Type B pancreatic cell (in vitro differentiated cells): ENCODE measurements at places on chromosomes 1 and 21. TPM values are rescaled to one million over a fixed set of nuclear protein-coding genes. Genes with fewer than 3 reads are reported as not detected.

Gene F3
- total RNA-seq: 102 and 207 TPM in 2 replicates

DNA sequence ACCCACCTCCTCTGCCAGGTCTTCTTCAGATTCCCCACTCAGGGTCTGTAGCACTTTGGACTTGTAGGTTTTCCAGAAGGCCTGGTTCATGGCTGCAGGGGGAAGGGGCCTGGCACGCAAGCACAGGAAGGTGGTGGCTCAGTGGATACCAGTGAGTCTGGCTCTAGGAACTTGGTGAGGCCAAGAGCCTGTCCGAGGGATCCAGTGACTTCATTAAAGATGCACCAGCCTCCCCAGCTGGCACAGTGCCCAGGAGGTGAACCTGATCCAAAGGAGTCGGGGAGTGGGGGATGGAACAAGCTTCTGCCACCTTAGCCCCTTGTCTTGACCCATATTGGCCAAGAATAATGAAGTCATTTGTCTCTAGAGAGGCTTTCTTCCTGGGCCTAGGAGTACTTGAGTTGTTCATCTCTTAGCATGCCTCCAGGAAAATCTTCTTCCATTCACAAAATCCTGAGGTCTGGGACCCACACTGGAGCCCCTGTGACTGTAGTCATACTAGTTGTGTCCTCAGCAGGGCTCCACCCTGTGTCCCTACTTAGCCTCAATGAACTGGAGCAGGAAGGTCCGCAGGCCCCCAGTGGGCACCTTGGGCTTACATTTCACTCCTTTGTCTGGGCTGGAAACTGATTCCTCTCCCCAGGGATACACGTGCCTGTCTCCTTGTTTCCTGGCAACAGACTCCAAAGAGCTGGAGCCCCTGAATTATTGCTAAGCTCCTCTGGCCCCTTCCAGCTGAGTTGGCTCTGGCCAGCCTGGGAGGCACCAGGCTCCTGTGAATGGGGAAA lies at the start of gene C1orf232:
C1orf232 (minus strand) TSS at position 554 of the 788 bp plus-strand sequence; CDS start at position 90, 464 bp downstream.
- H3K4me3 ChIP-seq: peak within 1 kb of the TSS; percentile 90
- peak within 1 kb of the TSS; percentile 90 for H3K27ac ChIP-seq
- peaks cover 26% of the 10 kb centered on the region for H3K4me1 ChIP-seq
- DNase-seq: no peak

Gene ADORA3
- not detected in 2 replicates for total RNA-seq

GRCh38 chr1:63874278-63874880 lies 100.6 kb downstream of the ROR1 start:
- peaks cover 47% of the 10 kb centered on the region for H3K4me1 ChIP-seq
- no peak for DNase-seq
- H3K4me3 ChIP-seq: no peak overlapping the region
- H3K36me3 ChIP-seq: peaks cover 4% of the 10 kb centered on the region
- no peaks in the 10 kb centered on the region for H3K27me3 ChIP-seq

- H3K27ac ChIP-seq: peak overlapping the region; percentile 22
- no peaks in the 10 kb centered on the region for H3K36me3 ChIP-seq
- peaks cover 37% of the 10 kb centered on the region for H3K4me1 ChIP-seq
- DNase-seq: no peak
Measured at GRCh38 chr1:178651742-178652141, 73.3 kb upstream of the RALGPS2 start.

Gene SPRR3
- 155 and 164 TPM in 2 replicates for total RNA-seq

GRCh38 chr1:18927654-18928272 lies 25.4 kb upstream of the ALDH4A1 start:
- no peak for DNase-seq
- H3K27me3 ChIP-seq: peaks cover 3% of the 10 kb centered on the region
- no peak overlapping the region for H3K4me3 ChIP-seq
- H3K4me1 ChIP-seq: peaks cover 32% of the 10 kb centered on the region
- peak overlapping the region; percentile 65 for H3K27ac ChIP-seq

GRCh38 chr1:63929106-63929478 lies 155.3 kb downstream of the ROR1 start:
- H3K27ac ChIP-seq: no peak overlapping the region
- no peaks in the 10 kb centered on the region for H3K36me3 ChIP-seq
- peaks cover 21% of the 10 kb centered on the region for H3K4me1 ChIP-seq
- no peaks in the 10 kb centered on the region for H3K27me3 ChIP-seq

- peaks cover 4% of the 10 kb centered on the region for H3K36me3 ChIP-seq
- H3K4me1 ChIP-seq: peaks cover 17% of the 10 kb centered on the region
- no peaks in the 10 kb centered on the region for H3K27me3 ChIP-seq
- H3K4me3 ChIP-seq: no peak overlapping the region
- no peak for DNase-seq
Measured at GRCh38 chr1:56310945-56311344, 268.4 kb downstream of the PLPP3 start.

Gene RWDD3
- 17.0 and 19.8 TPM in 2 replicates for total RNA-seq

GRCh38 chr21:45192332-45192731 lies 95.4 kb downstream of the POFUT2 start:
- H3K27ac ChIP-seq: no peak overlapping the region
- H3K27me3 ChIP-seq: no peaks in the 10 kb centered on the region
- peaks cover 58% of the 10 kb centered on the region for H3K36me3 ChIP-seq

DNA sequence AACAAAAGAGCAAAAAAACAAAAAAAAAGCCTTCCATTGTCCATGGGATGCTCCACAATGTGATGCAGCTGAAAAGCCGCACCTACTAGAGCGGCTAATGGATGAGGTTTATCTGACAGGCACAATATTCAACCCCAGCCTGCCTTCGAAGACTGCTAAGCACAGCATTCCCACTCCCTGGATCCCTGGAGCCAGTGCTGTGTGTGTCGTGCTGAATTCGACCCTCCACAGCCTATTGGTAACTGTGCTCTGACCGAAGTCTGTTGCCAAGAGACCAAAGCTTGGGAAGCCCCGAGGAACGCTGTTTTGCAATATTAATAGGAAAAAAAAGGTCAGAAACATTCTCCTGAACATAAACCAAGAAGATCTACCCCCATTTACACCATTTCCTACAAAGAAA lies 57.2 kb upstream of the PUM1 start:
- H3K27me3 ChIP-seq: no peaks in the 10 kb centered on the region
- no peak overlapping the region for H3K27ac ChIP-seq
- no peaks in the 10 kb centered on the region for H3K36me3 ChIP-seq
- no peak for DNase-seq
- no peak overlapping the region for H3K4me3 ChIP-seq
- peaks cover 13% of the 10 kb centered on the region for H3K4me1 ChIP-seq

DNA sequence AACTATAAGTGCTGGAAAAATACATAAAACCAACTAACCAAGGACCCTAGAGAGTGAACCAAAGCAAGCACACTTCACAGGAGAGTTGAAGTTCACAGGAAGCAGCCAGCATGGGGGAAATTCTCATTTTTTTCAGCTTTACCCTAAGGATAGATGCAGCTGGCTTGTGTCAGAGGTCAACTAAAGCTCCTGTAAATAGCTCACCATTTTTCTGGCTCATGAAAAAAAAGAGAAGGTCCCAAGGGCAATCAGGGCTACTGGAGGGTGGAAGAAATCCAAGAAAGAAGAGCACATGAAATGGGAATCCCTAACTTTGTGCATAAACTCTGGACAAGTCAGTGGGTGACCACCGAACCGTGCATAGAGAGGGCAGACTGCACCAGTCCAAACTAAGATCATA lies 58.3 kb downstream of the KCNJ15 start:
- H3K36me3 ChIP-seq: no peaks in the 10 kb centered on the region
- no peak overlapping the region for H3K27ac ChIP-seq
- no peak overlapping the region for H3K4me3 ChIP-seq
- no peaks in the 10 kb centered on the region for H3K27me3 ChIP-seq

DNA sequence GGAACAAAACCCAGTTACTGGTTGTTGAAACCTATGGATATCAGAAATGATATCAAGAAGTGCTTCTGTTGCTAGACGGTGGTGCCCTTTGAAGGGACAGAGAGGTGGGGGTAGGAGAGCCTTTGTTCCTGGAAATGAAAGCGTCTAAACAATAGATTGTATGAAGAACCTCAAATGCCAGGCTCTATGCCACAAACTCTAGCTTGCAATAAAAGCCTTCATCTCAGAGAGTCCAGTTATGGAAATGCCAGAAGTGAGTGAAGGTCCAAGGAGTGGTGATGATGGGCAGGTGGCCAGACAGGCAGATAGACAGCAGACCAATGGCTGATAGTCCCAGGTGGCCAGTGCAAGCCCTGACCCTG lies 414.1 kb upstream of the PROX1 start:
- peaks cover 9% of the 10 kb centered on the region for H3K27me3 ChIP-seq
- H3K4me3 ChIP-seq: no peak overlapping the region
- no peak overlapping the region for H3K27ac ChIP-seq
- peaks cover 4% of the 10 kb centered on the region for H3K36me3 ChIP-seq
- no peak for DNase-seq

Gene PRAMEF12
- total RNA-seq: not detected in 2 replicates

Gene SPRR1B
- 93.7 and 274 TPM in 2 replicates for total RNA-seq

Gene C1QC
- total RNA-seq: not detected in 2 replicates

DNA sequence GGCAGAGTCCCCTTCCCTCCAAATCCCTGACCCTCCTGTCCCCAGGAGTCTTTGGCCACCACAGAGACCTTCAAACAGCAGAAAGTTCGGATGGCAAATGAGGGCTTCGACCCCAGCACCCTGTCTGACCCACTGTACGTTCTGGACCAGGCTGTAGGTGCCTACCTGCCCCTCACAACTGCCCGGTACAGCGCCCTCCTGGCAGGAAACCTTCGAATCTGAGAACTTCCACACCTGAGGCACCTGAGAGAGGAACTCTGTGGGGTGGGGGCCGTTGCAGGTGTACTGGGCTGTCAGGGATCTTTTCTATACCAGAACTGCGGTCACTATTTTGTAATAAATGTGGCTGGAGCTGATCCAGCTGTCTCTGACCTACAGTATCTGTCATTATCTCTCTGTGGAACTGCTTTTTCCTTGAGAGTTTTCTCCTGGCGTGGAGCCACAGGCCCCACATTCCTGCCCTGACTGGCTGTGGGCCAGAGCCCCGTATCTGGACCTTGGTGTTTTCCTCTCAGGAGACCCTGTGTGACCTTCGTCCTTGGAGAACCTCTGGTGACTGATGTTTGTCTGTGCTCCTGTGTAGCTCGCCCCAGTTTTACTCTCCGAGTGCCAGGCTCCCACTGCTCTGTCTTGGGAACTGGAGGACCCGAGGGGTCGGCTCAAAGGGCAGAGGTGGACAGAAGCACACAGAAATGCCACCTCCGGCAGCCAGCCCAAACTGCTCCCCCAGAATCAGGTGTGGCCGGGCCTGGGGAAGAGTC lies 4.8 kb downstream of the SLC27A3 start:
- peak overlapping the region; percentile 29 for H3K27ac ChIP-seq
- no peaks in the 10 kb centered on the region for H3K36me3 ChIP-seq
- H3K27me3 ChIP-seq: no peaks in the 10 kb centered on the region
- peaks cover 17% of the 10 kb centered on the region for H3K4me1 ChIP-seq

Gene CHI3L2
- 0.72 and 3.4 TPM in 2 replicates for total RNA-seq

GRCh38 chr1:1137256-1138045 lies 21.6 kb upstream of the C1orf159 start:
- no peak overlapping the region for H3K27ac ChIP-seq
- DNase-seq: no peak
- H3K4me1 ChIP-seq: peaks cover 5% of the 10 kb centered on the region
- no peaks in the 10 kb centered on the region for H3K36me3 ChIP-seq
- no peak overlapping the region for H3K4me3 ChIP-seq

DNA sequence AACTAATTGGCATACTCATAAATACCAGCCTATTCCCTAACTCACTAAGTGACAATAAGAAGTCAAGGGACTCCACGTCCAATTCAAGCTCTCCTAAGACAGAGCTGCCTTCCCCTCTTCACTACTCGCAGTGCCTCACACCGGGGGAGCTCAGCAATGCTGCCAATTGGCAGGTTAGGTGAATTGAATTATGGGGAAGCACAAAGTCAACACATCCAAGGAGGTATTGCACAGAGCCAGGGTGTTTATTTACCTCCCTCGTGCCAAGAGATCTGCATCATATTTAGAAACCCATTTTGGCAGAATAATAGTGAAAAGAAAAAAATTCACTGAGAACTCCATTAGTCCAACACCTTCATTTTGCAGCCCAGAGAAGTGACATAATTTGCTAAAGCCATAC lies 20.4 kb upstream of the TNR start:
- H3K4me1 ChIP-seq: no peaks in the 10 kb centered on the region
- peaks cover 4% of the 10 kb centered on the region for H3K27me3 ChIP-seq
- H3K36me3 ChIP-seq: no peaks in the 10 kb centered on the region

- H3K27me3 ChIP-seq: no peaks in the 10 kb centered on the region
- peaks cover 19% of the 10 kb centered on the region for H3K4me1 ChIP-seq
- H3K36me3 ChIP-seq: peaks cover 4% of the 10 kb centered on the region
- H3K4me3 ChIP-seq: peak overlapping the region; percentile 88
Measured at GRCh38 chr1:11680270-11681070, 478 bp downstream of the MAD2L2 start.

DNA sequence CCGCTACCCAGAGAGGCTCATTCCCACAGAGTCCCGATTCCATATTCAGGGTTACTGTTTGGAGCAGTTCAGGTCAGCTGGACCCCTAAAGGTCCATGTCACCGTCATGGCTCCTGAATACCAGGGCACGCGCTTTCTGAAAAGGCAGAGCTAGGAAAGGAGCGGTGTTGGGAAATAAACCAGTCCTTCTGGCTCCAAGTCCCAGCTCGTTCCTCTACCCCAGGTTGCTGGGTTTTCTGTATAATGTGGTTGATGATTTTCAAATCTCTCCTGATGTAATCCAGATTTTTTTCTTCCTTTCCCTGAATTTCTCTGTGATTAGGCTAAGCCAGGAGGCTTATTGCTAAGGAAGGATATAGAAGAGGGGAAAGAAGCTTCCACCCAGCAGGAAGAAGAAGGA lies 14.0 kb upstream of the PKP1 start:
- no peaks in the 10 kb centered on the region for H3K4me1 ChIP-seq
- peaks cover 35% of the 10 kb centered on the region for H3K27me3 ChIP-seq
- no peak overlapping the region for H3K4me3 ChIP-seq
- H3K36me3 ChIP-seq: no peaks in the 10 kb centered on the region

Gene DNM3
- 1.2 and 2.1 TPM in 2 replicates for total RNA-seq

Gene RHD
- not detected in 2 replicates for total RNA-seq

- H3K4me1 ChIP-seq: no peaks in the 10 kb centered on the region
- no peak overlapping the region for H3K27ac ChIP-seq
- peaks cover 20% of the 10 kb centered on the region for H3K27me3 ChIP-seq
- no peak overlapping the region for H3K4me3 ChIP-seq
Measured at GRCh38 chr1:36790191-36790590, 244.1 kb downstream of the GRIK3 start.

- H3K27ac ChIP-seq: no peak overlapping the region
- H3K36me3 ChIP-seq: no peaks in the 10 kb centered on the region
- H3K4me1 ChIP-seq: peaks cover 5% of the 10 kb centered on the region
- no peaks in the 10 kb centered on the region for H3K27me3 ChIP-seq
- DNase-seq: no peak
- no peak overlapping the region for H3K4me3 ChIP-seq
Measured at GRCh38 chr1:192939440-192939839, 119.7 kb downstream of the UCHL5 start.

Gene NBPF12
- 12.0 and 15.8 TPM in 2 replicates for total RNA-seq

GRCh38 chr1:39905172-39905571 lies 3.5 kb upstream of the MYCL start:
- H3K4me3 ChIP-seq: no peak overlapping the region
- DNase-seq: no peak
- no peak overlapping the region for H3K27ac ChIP-seq
- no peaks in the 10 kb centered on the region for H3K4me1 ChIP-seq
- no peaks in the 10 kb centered on the region for H3K36me3 ChIP-seq

- no peaks in the 10 kb centered on the region for H3K36me3 ChIP-seq
- H3K27me3 ChIP-seq: peaks cover 11% of the 10 kb centered on the region
- no peak overlapping the region for H3K4me3 ChIP-seq
- peak overlapping the region; percentile 18 for H3K27ac ChIP-seq
- H3K4me1 ChIP-seq: peaks cover 39% of the 10 kb centered on the region
Measured at GRCh38 chr1:30904962-30905335, 3.6 kb downstream of the SDC3 start.
